ENCODE measurements at places on chromosomes 16 and 17.
A peak's percentile ranks its signal among the peaks of the same experiment; 100 is the strongest.

DNA sequence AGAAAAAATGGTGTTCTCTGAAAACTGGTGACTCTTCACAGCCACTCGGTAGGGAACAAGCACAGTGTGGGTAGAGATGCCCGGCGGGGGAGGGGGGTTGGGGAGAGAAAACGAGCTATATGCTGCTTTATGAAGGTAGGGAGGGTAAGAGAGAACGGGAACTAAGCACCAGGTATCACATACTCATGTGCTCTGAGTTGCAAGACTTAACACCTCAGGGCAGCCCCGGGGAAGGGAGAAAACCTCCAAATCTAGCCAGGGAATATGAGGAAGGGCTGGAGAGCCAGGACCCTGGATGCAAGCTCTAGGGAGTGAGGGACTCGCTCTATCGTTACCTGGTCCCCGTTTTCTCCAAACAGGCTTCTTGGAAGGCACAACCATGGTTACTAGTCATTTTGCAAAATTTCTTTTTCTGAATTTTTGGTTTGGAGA is 35.3 kb downstream of the HIC1 start:
- no peak for DNase-seq
- peaks cover 70% of the 10 kb centered on the region for H3K4me1 ChIP-seq
- peak overlapping the region; percentile 63 for H3K4me3 ChIP-seq
- peak overlapping the region; percentile 50 for H3K27ac ChIP-seq
- no peaks in the 10 kb centered on the region for H3K36me3 ChIP-seq
- no peaks in the 10 kb centered on the region for H3K27me3 ChIP-seq

DNA sequence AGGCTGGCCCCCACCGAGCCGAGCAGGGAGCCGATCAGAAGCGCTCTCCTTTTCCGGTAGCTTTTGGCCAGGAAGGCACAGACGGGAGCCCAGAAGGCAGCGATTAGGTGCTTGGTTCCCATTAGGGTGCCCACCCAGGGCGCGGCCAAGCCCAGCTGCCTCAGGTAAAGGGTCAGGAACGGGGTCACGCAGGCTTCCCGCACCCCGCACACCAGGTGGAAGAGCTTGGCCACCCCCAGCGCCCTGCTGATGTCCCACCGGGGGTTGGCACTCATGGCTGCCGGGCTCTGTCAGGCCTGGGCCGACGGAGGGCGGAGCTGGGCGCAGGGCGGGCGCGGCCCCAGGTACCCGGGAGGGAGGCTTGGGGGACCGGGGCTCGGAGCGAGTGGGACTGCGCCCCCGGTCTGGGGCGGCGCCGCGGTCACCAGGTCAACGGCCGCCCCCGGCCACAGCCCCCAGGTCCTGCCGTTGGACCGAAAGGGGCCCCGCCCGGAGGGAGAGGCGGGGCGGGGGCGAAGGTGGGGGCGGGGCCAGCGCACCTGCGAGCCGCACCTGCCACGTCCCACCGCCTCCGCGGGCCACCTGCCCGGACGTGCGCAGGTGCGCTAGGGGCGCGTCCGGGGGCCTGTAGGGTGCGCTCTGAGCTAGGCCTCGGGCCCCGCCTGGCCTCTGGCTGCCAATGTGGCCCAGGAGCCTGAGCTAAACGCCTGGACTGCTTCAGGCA is at the start of gene MFSD6L:
MFSD6L (minus strand) TSS at position 520 of the 724 bp plus-strand sequence; CDS start at position 275, 245 bp downstream.
- no peak for DNase-seq
- H3K27me3 ChIP-seq: no peaks in the 10 kb centered on the region
- H3K36me3 ChIP-seq: no peaks in the 10 kb centered on the region
- no peak within 1 kb of the TSS for H3K27ac ChIP-seq

- H3K27me3 ChIP-seq: no peaks in the 10 kb centered on the region
- no peak overlapping the region for H3K4me3 ChIP-seq
- H3K27ac ChIP-seq: no peak overlapping the region
- no peaks in the 10 kb centered on the region for H3K4me1 ChIP-seq
- DNase-seq: no peak
Observed at GRCh38 chr17:69523244-69523861, 108.9 kb downstream of the MAP2K6 start.

DNA sequence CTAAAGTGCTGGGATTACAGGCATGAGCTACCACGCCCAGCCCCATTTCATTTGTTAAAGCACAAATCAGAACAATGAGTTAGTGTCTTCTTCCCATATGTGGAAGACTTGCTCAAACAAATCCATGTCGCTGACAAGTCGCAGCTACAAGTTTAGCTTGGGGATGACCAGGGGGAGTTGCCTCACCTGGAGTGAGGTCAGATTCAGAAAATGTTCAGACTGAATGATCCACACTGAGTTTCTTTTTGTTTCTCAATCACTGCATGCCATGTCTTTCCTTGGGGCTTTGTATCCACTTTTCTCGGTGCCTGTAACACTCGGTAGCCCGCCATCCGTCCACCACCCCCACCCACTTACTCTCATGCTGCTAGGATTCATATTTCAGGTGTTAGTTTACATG is 437.3 kb upstream of the DYNLRB2 start:
- no peaks in the 10 kb centered on the region for H3K27me3 ChIP-seq
- no peak for DNase-seq
- H3K4me1 ChIP-seq: no peaks in the 10 kb centered on the region
- H3K4me3 ChIP-seq: no peak overlapping the region
- H3K36me3 ChIP-seq: no peaks in the 10 kb centered on the region
- no peak overlapping the region for H3K27ac ChIP-seq

DNA sequence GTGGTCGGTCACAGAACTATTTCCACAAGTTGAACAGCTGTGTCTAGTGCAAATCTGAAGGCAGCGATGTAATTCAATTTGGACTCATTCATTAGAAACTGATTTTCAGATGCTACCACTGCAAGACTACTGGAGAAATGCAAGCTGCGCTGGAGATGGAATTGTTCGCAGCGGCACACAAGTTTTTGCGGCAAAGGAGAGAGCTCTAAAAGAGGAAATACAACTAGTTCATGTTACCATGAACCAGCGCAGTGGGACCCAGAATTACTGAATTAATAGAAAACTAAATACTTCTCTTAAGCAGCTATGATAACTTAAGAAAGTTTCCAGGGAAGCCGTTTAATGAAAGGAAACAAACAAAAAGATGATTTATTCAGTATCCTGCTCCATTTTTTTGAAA is 1.9 kb downstream of the CREBBP start:
- no peaks in the 10 kb centered on the region for H3K36me3 ChIP-seq
- H3K27ac ChIP-seq: no peak overlapping the region
- no peak for DNase-seq
- peaks cover 47% of the 10 kb centered on the region for H3K4me1 ChIP-seq

DNA sequence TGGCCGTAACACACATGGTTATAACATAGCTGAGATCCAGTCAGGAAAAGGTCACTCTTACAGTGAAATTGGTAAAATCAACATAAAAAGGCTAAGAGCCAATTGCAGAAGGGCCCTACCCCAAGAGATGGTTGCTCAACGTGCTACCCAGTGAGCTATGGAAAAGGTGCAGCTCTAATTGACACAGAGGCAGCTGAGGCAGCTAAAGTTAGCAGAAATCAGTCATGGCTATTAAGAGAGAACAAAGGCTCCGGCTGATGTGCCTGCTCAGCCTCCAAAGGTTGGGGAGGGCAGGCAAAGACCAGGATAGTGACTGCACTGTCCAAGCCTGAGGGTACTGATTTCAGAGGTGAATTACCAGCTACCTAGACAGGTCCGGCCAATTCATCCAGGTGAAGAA is 76.5 kb upstream of the ATP2A3 start:
- no peak for DNase-seq
- peaks cover 38% of the 10 kb centered on the region for H3K36me3 ChIP-seq
- no peaks in the 10 kb centered on the region for H3K27me3 ChIP-seq
- no peak overlapping the region for H3K27ac ChIP-seq
- H3K4me3 ChIP-seq: no peak overlapping the region

GRCh38 chr17:79627184-79627765 is 16.4 kb upstream of the RBFOX3 start:
- H3K36me3 ChIP-seq: no peaks in the 10 kb centered on the region
- no peak for DNase-seq
- H3K27ac ChIP-seq: no peak overlapping the region
- H3K4me1 ChIP-seq: no peaks in the 10 kb centered on the region
- H3K4me3 ChIP-seq: no peak overlapping the region

GRCh38 chr16:11254913-11255736 is 879 bp downstream of the SOCS1 start:
- peaks cover 13% of the 10 kb centered on the region for H3K4me1 ChIP-seq
- H3K27ac ChIP-seq: peak overlapping the region; percentile 37
- peak overlapping the region; percentile 87 for H3K4me3 ChIP-seq
- no peaks in the 10 kb centered on the region for H3K27me3 ChIP-seq

GRCh38 chr16:27613238-27613791 is 63.4 kb downstream of the KATNIP start:
- no peaks in the 10 kb centered on the region for H3K27me3 ChIP-seq
- no peak for DNase-seq
- H3K27ac ChIP-seq: no peak overlapping the region
- no peaks in the 10 kb centered on the region for H3K4me1 ChIP-seq
- no peak overlapping the region for H3K4me3 ChIP-seq

DNA sequence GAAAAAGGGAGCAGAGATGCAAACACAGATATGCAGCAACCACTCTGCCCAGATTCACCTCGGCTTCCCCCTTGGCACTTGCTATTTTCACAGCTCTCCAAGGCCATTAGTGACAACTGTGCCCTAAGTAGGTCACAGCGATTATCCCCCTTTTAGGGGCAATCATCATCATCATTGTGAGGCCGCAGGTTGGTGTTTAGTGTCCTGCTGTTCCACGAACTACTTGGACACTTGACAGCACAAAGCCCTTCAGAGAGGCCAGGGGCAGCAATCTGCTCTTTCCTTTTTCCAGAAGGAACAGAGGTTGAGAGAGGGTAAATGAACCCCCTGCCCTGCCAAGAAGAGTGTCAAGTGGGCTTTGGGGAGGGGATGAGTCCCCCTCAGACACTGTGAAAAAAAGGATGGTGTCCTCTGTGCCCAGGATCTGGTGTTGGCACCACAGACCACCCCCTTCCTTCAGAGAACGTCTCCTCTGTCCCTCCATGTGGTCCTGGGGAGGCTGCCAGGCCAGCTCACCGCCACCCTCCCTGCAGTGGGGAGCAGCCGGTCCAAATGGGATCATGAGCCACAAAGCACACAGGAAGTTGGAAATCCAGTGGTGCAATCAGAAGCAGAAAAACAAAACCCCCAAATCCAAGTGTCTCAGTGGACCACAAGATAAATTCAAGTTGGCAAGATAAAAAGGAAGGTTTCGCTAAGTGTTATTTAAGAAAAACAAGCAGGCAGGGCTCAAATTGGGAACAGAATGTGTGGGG is 78.4 kb upstream of the MED9 start:
- no peak for DNase-seq
- H3K27me3 ChIP-seq: no peaks in the 10 kb centered on the region
- H3K4me3 ChIP-seq: no peak overlapping the region
- H3K4me1 ChIP-seq: no peaks in the 10 kb centered on the region
- H3K27ac ChIP-seq: no peak overlapping the region

- DNase-seq: no peak
- H3K4me3 ChIP-seq: peak overlapping the region; percentile 78
- peaks cover 34% of the 10 kb centered on the region for H3K4me1 ChIP-seq
Observed at GRCh38 chr17:1648173-1648962, 1.3 kb downstream of the RILP start.

DNA sequence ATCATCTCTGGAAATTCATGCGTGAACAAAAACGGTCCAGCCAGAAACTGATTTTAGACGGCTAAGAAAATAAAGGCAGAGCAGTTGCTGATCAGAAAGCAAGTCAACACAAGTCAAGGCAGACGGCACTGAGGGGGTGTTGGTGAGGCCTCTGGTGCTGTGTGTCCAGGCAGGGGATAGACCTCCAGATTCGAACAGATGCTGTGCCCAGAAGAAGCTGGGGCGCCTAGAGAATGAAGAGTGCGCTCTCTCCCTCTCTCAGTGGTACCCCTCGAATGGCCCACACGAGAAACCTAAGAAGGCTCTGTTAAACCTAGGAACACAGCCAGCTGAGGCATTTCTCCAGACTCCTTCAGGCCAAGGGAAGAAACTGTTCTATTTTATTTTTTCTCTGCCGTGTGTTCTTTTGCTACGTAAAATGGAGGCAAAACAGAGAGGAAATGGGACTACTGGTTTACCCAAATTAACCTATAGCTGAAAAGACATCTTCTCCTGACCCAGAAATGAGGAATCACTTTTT is 178.3 kb downstream of the PMP22 start:
- H3K4me3 ChIP-seq: no peak overlapping the region
- DNase-seq: no peak
- no peaks in the 10 kb centered on the region for H3K4me1 ChIP-seq
- H3K27ac ChIP-seq: no peak overlapping the region
- H3K27me3 ChIP-seq: no peaks in the 10 kb centered on the region
- no peaks in the 10 kb centered on the region for H3K36me3 ChIP-seq

- H3K27ac ChIP-seq: no peak overlapping the region
- no peaks in the 10 kb centered on the region for H3K27me3 ChIP-seq
- H3K36me3 ChIP-seq: no peaks in the 10 kb centered on the region
Observed at GRCh38 chr16:84851192-84852127, 31.7 kb downstream of the CRISPLD2 start.
